ENCODE measurements at places on chromosomes 13 and 19. TPM values are rescaled to one million over a fixed set of nuclear protein-coding genes. Genes with fewer than 3 reads are reported as not detected.

GRCh38 chr19:6381030-6381750 is 5.5 kb upstream of the PSPN start:
- peaks cover 22% of the 10 kb centered on the region for H3K36me3 ChIP-seq
- no peak overlapping the region for H3K27ac ChIP-seq
- no peak overlapping the region for H3K4me3 ChIP-seq
- no peaks in the 10 kb centered on the region for H3K27me3 ChIP-seq
- no peaks in the 10 kb centered on the region for H3K4me1 ChIP-seq

- H3K27ac ChIP-seq = no peak overlapping the region
- DNase-seq = no peak
- no peaks in the 10 kb centered on the region for H3K4me1 ChIP-seq
Measured at GRCh38 chr13:21796066-21796465, 125.2 kb downstream of the FGF9 start.

GRCh38 chr13:25462301-25463125 is 90.7 kb downstream of the ATP8A2 start:
- H3K4me1 ChIP-seq = no peaks in the 10 kb centered on the region
- H3K4me3 ChIP-seq = no peak overlapping the region
- no peaks in the 10 kb centered on the region for H3K36me3 ChIP-seq
- no peaks in the 10 kb centered on the region for H3K27me3 ChIP-seq
- no peak for DNase-seq

The KL gene
- 5.9 TPM for total RNA-seq

The OSCAR gene
- total RNA-seq = 4.4 TPM

The LAIR1 gene
- total RNA-seq = 78.4 TPM

The ANGPTL4 gene
- 45.1 TPM for total RNA-seq
